ENCODE measurements at places on chromosomes 3 and 15. TPM values are rescaled to one million over a fixed set of nuclear protein-coding genes. Genes with fewer than 3 reads are reported as not detected.

EIF3J gene
- 67.1 TPM for total RNA-seq

ANKRD34C gene
- under 0.01 TPM for total RNA-seq

CFAP91 gene
- total RNA-seq: 4.9 TPM

REC114 gene
- total RNA-seq: not detected

ZPLD1 gene
- total RNA-seq: under 0.01 TPM

ANO10 gene
- 30.5 TPM for total RNA-seq

PAQR9 gene
- total RNA-seq: 2.0 TPM

SRGAP3 gene
- total RNA-seq: 74.3 TPM

PLA2G4E gene
- total RNA-seq: not detected

CCR8 gene
- not detected for total RNA-seq

GOLGB1 gene
- 34.9 TPM for total RNA-seq

PEX5L gene
- total RNA-seq: 47.5 TPM

THAP10 gene
- total RNA-seq: 3.9 TPM

GNAT1 gene
- total RNA-seq: not detected

KLHL24 gene
- total RNA-seq: 156 TPM

ALPK3 gene
- 0.98 TPM for total RNA-seq

SIDT1 gene
- 3.7 TPM for total RNA-seq

GABRA5 gene
- total RNA-seq: 27.8 TPM

ATP6V1A gene
- 145 TPM for total RNA-seq

CELF6 gene
- 10.3 TPM for total RNA-seq

SLC22A13 gene
- total RNA-seq: under 0.01 TPM

SPATA12 gene
- not detected for total RNA-seq

KCNH8 gene
- total RNA-seq: 6.6 TPM

TNFSF10 gene
- 2.7 TPM for total RNA-seq

SYNPR gene
- 44.5 TPM for total RNA-seq

CYB561D2 gene
- total RNA-seq: 8.1 TPM

C3orf20 gene
- total RNA-seq: not detected

TM4SF4 gene
- not detected for total RNA-seq

GRK7 gene
- 0.25 TPM for total RNA-seq

PRRT3 gene
- 2.5 TPM for total RNA-seq

RAP2B gene
- total RNA-seq: 19.4 TPM

PRR20G gene
- total RNA-seq: not detected

CCDC39 gene
- 0.49 TPM for total RNA-seq

CDHR4 gene
- total RNA-seq: under 0.01 TPM

CIB2 gene
- 23.6 TPM for total RNA-seq

EHHADH gene
- total RNA-seq: 1.7 TPM

COLQ gene
- total RNA-seq: 1.7 TPM

GPR149 gene
- 1.7 TPM for total RNA-seq

ACAD11 gene
- 17.5 TPM for total RNA-seq

ZNF662 gene
- total RNA-seq: 15.0 TPM

GHSR gene
- not detected for total RNA-seq

SLC51A gene
- 0.49 TPM for total RNA-seq

CCDC191 gene
- 3.4 TPM for total RNA-seq

CELSR3 gene
- 36.6 TPM for total RNA-seq

OR5K2 gene
- total RNA-seq: not detected

WDR49 gene
- total RNA-seq: 6.9 TPM

ITIH3 gene
- not detected for total RNA-seq

LNP1 gene
- total RNA-seq: 7.6 TPM

RHOV gene
- total RNA-seq: 8.9 TPM

GATM gene
- 120 TPM for total RNA-seq

CLDN16 gene
- 0.25 TPM for total RNA-seq

CYP8B1 gene
- total RNA-seq: not detected

CPLX3 gene
- total RNA-seq: 0.49 TPM

LDHAL6B gene
- not detected for total RNA-seq

PLSCR2 gene
- not detected for total RNA-seq

PPP2R3A gene
- 29.7 TPM for total RNA-seq
